Keratinocyte (primary cell): ENCODE measurements at places on chromosomes 7 and 10.

- H3K27ac ChIP-seq = no peak overlapping the region
- DNase-seq = no peak
- no peak overlapping the region for H3K4me3 ChIP-seq
- no peaks in the 10 kb centered on the region for H3K36me3 ChIP-seq
- no peaks in the 10 kb centered on the region for H3K27me3 ChIP-seq
Measured at GRCh38 chr7:125641884-125642283, 712.3 kb upstream of the POT1 start.

DNA sequence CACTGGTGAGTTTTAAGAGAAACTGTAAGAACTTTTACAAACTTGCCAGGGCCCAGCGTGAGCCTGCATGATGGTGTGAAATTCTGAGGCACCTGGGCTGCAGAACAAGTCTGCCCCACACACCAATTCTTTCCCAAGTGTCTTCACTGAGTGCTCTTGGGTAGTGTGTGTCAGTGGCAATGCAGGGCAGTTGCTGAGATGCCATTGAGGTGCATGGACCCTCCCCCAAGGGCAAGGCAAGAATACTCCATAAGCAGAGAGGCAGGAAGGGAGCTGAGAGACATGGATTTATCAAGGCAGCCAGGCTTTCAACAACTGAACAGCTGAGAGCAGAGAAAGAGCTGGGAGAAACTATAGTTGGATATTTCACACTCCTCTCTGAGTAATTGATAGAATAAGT is 801.2 kb downstream of the GRID1 start:
- no peak overlapping the region for H3K4me3 ChIP-seq
- no peak overlapping the region for H3K27ac ChIP-seq
- H3K4me1 ChIP-seq = no peaks in the 10 kb centered on the region
- no peak for DNase-seq
- H3K36me3 ChIP-seq = no peaks in the 10 kb centered on the region

DNA sequence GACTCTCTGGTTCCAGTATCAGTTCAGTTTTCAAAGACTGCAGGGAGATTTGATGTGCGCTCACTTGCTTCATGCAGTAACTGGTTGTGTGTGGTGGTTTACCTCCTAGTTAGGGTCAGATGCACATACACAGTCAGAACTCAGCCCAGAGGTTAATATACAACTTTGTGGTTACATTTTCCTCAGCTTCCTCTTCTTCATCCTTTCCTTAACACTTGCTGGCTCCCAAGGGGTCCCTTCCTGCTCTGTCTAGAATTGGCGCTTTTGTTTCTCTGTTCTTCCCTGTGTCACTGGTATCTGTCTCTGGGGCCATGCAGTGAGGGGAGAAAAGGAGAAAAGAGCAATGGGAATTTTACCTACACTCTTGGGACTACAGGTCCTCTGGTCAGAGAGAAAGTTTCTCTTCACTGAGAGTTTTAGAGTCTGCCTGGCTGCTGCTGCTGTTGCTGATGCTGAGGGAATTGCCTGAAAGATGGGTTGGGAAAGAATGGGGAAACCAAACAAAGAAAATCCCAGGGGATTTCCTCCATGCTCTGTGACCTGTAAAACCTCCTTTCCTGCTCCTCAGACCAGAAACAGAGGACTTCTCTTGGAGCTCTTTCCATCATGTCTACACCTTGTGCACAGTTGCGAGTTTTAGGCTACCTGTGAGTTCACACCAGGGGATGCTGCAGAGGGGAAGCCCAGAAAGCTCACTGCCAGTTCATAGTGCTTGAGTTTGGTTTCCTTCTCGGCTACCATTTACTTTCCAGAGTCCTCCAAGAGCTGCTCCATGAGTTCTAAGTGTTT is 74.6 kb downstream of the WDFY4 start:
- H3K4me3 ChIP-seq = no peak overlapping the region
- no peaks in the 10 kb centered on the region for H3K4me1 ChIP-seq
- peaks cover 14% of the 10 kb centered on the region for H3K27me3 ChIP-seq
- H3K36me3 ChIP-seq = no peaks in the 10 kb centered on the region
- DNase-seq = no peak

- H3K36me3 ChIP-seq = no peaks in the 10 kb centered on the region
- H3K4me1 ChIP-seq = no peaks in the 10 kb centered on the region
- DNase-seq = no peak
- H3K4me3 ChIP-seq = no peak overlapping the region
- H3K27ac ChIP-seq = no peak overlapping the region
Measured at GRCh38 chr7:46939558-46939957, 642.4 kb downstream of the TNS3 start.

GRCh38 chr10:113518415-113518814 is 34.4 kb upstream of the HABP2 start:
- H3K27ac ChIP-seq = no peak overlapping the region
- H3K4me1 ChIP-seq = no peaks in the 10 kb centered on the region
- H3K4me3 ChIP-seq = no peak overlapping the region
- H3K27me3 ChIP-seq = no peaks in the 10 kb centered on the region
- no peaks in the 10 kb centered on the region for H3K36me3 ChIP-seq

DNA sequence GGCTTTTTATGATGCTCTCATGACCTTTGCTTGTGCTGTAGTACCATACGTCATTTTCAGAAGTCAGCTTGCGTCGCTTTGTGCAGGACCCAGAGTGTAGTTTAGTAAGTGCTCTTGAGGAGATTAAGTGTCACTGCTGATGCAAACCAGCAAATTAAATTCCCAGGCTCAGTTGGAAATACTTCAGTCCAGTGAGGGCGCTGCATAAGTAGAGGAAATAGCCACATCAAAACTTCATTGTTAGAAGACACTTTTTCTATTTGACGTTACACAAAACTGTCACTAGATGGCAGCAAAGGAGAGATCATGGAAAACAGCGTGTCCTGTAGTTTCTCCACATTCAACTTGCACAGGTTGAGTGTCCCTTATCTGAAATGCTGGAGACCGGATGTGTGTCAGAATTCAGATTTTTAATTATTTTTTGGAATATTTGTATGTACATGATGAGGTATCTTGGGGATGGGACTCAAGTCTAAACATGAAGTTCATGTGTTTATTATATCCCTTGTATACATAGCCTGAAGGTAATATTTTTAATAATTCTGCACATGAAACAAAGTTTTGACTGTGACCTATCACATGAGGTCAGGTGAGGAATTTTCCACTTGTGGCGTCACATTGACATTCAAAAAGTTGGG is 7.9 kb downstream of the ZNF22 start:
- H3K4me3 ChIP-seq = no peak overlapping the region
- H3K4me1 ChIP-seq = no peaks in the 10 kb centered on the region
- H3K36me3 ChIP-seq = peaks cover 8% of the 10 kb centered on the region
- H3K27me3 ChIP-seq = no peaks in the 10 kb centered on the region
- no peak overlapping the region for H3K27ac ChIP-seq

GRCh38 chr10:17109475-17110207 is 20.0 kb downstream of the CUBN start:
- no peak overlapping the region for H3K27ac ChIP-seq
- H3K4me1 ChIP-seq = no peaks in the 10 kb centered on the region
- no peak for DNase-seq
- no peak overlapping the region for H3K4me3 ChIP-seq

DNA sequence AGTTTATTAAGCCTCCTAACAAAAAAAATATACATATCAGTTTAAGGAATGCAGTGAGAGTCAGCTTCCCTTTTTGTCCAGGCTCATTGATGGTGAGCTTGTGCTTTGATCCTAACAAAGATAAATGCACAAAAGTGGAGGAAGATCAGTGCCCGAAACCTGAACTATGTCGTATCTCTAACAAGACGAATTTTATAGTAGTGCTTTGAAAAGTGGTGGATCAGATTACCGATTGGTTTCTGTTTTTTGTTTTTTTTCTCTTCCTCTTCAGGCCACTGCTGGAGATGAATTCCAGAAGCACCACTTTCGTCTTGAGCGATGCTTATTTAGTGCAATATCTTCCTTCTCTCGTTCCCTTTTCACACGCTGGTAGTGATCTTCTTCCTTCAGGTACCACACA is 72.8 kb downstream of the RHOBTB1 start:
- no peaks in the 10 kb centered on the region for H3K27me3 ChIP-seq
- no peak overlapping the region for H3K4me3 ChIP-seq
- H3K27ac ChIP-seq = no peak overlapping the region
- no peaks in the 10 kb centered on the region for H3K4me1 ChIP-seq
- H3K36me3 ChIP-seq = no peaks in the 10 kb centered on the region

DNA sequence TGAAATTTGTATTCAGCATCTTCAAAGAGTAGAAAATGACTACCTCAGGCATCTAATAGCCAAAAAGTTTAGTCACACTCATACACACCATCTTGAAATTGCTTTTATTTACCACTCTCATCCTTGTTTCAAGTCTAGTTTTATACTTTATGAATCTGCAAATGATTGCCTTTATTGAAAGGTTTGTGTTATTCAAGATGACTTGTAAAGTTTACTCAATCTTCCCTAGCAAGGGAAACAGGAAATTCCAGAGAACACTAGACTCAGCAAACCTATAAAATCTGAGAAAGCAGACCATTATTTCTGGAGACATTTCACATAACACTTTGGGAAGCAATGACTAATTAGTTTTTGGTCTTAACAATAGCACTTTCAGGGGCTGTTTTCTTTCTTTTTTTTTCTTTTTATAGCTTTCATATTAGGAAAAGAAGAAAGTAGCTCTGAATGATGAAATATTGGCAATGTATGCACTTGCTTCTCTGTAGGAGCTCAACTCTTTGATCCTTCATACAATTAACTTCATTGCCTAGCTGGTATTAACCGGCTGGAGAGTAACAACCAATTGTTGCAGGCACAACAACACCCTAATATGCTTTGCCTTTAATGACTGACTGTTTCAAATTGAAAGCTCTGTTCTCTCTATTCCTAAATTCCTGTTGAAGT is 68.9 kb upstream of the HDAC9 start:
- no peak overlapping the region for H3K27ac ChIP-seq
- no peak overlapping the region for H3K4me3 ChIP-seq
- no peak for DNase-seq

DNA sequence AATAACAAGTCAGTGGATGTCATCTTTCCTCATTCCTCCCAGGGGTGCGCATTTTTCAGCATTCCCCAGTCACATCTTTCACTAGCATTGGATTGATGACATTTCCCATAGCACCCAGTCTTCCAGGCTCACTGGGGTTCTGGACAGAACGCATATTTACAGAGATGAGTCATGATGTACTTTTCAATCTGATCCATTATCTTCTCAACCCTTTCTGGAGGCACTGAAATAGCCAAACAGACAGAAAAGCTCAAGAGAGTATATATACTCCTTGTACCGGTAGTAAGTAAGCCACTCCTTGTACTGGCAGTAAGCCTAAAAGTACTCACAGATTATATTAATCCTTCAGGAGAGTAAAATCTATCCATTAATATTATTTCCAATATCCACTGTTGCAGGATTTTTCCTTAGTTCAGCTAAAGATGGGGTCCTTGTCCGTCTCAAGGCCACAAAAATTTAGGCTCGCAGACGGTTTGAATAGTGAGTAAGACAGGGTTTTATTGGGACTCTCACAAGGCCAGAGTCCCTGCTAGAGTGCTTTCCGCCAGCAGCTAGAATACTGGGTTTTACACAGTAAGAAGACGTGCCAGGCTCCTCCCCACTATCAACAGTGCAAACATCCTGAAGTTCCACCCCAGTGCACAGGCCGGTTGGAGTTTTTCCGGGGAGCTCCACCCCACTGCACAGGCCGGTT is 60.8 kb downstream of the MDH2 start:
- peak overlapping the region; percentile 0 for H3K27ac ChIP-seq
- H3K27me3 ChIP-seq = no peaks in the 10 kb centered on the region
- no peaks in the 10 kb centered on the region for H3K36me3 ChIP-seq
- DNase-seq = no peak
- H3K4me1 ChIP-seq = peaks cover 11% of the 10 kb centered on the region

GRCh38 chr10:132905661-132906060 is 36.7 kb downstream of the CFAP46 start:
- no peaks in the 10 kb centered on the region for H3K27me3 ChIP-seq
- peaks cover 27% of the 10 kb centered on the region for H3K4me1 ChIP-seq
- no peak overlapping the region for H3K4me3 ChIP-seq
- no peak overlapping the region for H3K27ac ChIP-seq
- DNase-seq = no peak

- H3K27me3 ChIP-seq = no peaks in the 10 kb centered on the region
- H3K27ac ChIP-seq = no peak overlapping the region
- H3K4me1 ChIP-seq = no peaks in the 10 kb centered on the region
- DNase-seq = no peak
- no peak overlapping the region for H3K4me3 ChIP-seq
Measured at GRCh38 chr10:106347547-106347946, 817.0 kb downstream of the SORCS1 start.

GRCh38 chr7:69962186-69963065 is 364.2 kb downstream of the AUTS2 start:
- H3K4me1 ChIP-seq = no peaks in the 10 kb centered on the region
- no peaks in the 10 kb centered on the region for H3K27me3 ChIP-seq
- no peaks in the 10 kb centered on the region for H3K36me3 ChIP-seq
- no peak for DNase-seq
- H3K27ac ChIP-seq = no peak overlapping the region

- no peaks in the 10 kb centered on the region for H3K4me1 ChIP-seq
- H3K36me3 ChIP-seq = no peaks in the 10 kb centered on the region
- no peak for DNase-seq
- H3K27me3 ChIP-seq = no peaks in the 10 kb centered on the region
- no peak overlapping the region for H3K4me3 ChIP-seq
Measured at GRCh38 chr10:82814635-82815034, 939.6 kb downstream of the NRG3 start.

DNA sequence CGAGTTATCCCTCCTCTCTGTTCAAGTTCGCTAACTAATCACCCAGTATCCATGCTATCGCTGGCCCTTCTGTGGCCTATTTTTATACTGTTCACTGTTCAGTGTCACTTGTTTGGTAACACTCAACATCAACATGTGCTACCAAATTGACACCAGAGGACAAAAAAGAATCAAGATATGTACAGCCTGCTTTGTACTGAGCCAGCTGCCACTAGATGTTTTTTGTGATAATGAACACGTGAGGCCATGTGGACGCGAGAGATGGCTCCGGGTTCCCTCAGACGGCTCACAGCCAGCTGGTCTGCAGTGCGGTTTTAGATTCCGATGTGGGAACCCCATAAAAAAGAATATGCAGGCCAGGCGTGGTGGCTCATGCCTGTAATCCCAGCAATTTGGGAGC is 21.2 kb downstream of the CAV1 start:
- H3K27ac ChIP-seq = no peak overlapping the region
- DNase-seq = no peak
- H3K4me1 ChIP-seq = peaks cover 22% of the 10 kb centered on the region
- no peaks in the 10 kb centered on the region for H3K27me3 ChIP-seq
- peaks cover 43% of the 10 kb centered on the region for H3K36me3 ChIP-seq
- H3K4me3 ChIP-seq = no peak overlapping the region
